ENCODE measurements at places on chromosomes 2 and 18. TPM values are rescaled to one million over a fixed set of nuclear protein-coding genes. Genes with fewer than 3 reads are reported as not detected.

Gene CRYGC
- total RNA-seq = not detected

Gene GLI2
- not detected for total RNA-seq

Gene GPR39
- not detected for total RNA-seq

DNA sequence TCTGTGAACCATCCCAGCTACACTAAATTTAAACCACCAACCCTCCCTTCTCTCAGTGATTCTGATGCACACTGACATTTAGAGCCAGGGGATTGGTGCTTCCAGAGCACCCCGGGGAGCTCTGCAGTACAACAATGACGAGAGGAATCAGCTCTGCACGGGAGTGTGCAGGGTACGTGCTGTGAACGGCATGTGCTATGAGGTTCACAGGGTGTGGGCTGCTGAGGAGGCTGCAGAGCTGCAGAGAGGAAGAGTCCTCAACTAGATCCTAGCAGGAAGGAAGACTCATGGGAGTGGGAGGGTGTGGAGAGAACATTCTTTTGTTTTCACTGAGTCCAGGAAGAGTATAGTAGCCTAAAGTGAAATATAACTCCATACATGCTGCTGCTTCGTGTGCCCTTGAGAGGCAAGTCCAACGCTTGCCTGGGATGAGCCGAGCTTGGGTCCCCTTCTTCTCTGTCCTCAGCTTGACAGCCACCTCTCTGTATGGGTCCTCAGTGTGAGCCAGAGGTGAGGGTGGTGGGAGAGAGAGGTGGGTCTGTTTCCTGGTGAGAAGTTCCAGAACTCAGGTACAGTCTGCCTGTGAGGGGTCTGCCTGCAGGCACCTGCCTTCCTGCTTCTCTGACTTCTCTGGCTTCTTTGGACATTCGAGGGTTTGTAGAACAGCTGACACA, 118.8 kb downstream of the CTIF start:
- no peak for DNase-seq

DNA sequence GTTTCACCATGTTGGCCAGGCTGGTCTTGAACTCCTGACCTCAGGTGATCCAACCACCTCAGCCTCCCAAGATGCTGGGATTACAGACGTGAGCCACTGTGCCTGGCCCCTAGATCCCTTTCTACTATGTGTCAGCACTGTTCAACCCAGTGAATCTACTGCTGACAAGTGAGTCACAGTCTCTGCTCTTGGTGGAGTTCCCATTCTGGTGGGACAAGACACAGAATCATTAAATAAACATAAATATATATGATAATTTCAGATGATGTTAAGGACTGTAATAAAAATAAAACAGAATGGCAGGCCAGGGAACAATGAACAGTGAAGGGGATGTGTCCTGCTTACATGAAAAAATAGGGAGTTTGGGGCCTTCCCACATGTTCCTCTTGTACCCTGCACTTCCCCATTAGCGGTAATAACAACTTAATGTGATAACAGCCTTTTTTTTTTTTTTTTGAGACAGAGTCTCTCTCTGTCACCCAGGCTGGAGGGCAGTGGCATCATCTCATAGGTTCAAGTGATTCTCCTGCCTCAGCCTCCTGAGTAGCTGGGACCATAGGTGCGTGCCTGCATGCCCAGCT, 112.2 kb downstream of the CPO start:
- DNase-seq = no peak

DNA sequence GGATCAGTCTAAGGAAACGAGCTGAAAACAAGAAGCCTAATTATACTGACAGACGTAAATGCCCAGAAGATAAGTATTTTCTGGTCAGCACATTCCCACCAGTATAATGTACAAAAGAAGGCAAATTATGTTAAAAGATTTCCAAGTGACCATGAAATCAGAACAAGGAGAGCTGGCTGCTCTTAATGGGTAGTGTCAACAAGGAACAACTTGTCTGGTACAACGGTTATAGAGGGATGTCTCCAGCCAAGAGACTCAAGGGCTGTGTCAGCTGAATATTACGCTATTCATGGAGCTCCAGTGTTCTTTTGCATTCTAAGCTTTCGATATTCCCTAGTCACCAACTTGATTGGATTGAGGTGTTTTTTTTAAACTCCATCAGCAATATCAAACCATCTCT, 8.6 kb upstream of the L3MBTL4 start:
- DNase-seq = no peak

GRCh38 chr2:127082974-127083373, 24.0 kb downstream of the BIN1 start:
- DNase-seq = no peak

- DNase-seq = peak; percentile 76
These were observed 2.9 kb upstream of the MAL start for GRCh38 chr2:95022309-95023221.

DNA sequence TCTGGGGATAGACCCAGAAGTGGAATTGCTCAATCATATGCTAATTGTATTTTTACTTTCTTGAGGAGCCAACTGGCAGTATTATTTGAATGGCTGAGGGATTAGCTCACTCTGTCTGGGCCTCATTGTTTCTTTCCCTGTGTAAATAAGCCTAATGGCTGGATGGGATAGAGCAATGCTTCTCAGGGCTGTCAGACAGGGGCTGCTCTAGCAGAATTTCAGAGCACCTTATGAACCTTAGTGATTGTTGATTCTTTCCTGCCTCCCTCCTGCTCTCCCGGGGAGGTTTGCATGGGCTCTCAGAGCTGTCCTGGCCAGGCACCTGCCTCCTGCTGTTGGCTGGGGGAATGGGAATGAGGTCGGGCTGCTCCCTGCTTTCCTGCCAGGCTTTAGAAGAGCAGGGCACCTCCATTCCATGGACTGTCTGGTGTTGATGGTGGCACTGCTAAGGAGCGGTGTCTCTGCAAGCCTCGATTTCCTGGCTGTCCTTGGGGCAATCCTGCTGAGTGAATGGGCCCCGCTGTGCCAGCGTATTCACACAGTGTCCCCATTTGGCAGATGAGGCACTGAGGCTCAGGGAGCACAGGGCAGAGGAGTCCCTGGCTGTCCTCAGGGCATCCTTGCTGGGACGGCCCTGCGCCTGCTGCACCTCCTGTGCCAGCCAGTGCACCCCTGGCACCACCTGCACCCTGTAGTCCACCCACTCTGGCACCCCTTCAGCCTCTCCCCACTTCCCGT, 468.2 kb upstream of the HS6ST1 start:
- no peak for DNase-seq

GRCh38 chr2:174924061-174924693, 81.0 kb downstream of the CHN1 start:
- no peak for DNase-seq

Data from CD8-positive, alpha-beta T cell (primary cell).